Activated CD4-positive, CD25-positive, alpha-beta regulatory T cell treated with anti-CD3 and anti-CD28 coated beads, Interleukin-2, amount 50 U/mL, for 16 hours (primary cell): ENCODE measurements at places on chromosomes 2 and 18.

DNA sequence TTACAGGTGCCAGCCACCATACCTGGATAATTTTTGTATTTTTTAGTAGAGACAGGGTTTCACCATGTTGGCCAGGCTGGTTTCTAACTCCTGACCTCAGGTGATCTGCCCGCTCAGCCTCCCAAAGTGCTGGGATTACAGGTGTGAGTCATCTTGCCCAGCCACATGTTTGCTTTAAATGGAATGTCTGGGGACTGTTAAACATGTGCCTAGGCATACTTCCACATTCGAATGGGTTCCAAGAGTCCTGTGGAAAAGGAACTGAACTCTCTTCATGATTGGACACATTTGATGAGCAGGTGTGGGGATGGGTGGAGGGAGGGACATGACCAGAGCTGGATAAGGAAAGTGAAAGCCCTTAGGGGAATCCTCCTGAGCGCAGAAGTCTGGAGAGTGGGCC is 58.4 kb upstream of the GREB1L start:
- no peak for DNase-seq

DNA sequence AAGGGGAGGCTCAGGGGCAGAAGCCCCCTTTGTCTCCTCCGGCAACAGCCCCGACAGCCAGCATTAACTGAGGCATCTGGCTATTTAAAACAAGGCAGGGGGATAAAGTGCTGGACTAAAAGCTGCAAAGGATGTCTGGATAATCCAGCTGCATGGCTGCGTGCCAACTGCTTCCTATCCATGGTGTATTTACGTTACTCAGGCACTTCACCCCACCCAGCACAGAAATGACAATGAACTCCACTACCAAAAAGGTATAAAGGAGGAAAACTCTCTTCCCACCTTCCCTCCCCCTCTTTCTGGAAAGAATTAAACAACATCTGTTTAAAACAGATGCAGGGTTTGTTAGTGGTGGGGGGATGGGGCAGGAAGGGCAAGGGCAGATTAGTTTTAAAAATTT is 82.5 kb downstream of the SPRED2 start:
- DNase-seq, result no peak

DNA sequence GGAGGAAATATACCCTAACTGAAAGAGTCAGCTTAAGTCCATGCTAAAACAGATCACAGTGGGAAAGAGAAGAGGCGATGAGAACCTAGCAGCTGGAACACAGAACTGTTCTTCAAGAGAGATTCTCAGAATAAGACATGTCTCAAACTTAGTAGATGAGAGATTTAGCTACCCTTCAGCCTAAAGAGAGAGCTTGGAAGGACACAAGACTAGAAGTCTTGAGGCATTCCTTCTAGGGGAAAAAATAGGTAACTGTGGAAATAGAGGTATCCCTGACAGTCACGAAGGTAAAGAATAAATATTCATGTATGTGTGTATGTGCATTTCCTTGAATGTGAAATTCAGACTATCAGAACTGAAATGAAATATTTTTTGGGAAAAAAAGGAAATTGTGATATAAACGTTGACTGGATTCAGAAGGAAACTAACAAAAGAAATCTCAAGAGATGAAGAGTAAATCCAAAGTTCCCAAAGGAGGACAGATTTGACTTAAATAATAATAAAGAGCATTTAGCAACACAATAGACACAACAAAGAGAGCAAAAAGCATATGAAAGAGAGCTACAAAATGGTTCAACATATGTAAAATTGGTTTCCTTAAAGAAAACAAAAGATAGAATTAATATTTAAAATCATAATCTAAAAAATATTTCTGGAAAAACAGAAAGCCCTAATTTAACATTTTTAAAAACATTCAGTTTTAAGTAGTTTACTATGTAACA is 258.7 kb downstream of the LRP1B start:
- no peak for DNase-seq

- DNase-seq, result no peak
Observed at GRCh38 chr2:101771227-101771902, 73.9 kb downstream of the MAP4K4 start.

DNA sequence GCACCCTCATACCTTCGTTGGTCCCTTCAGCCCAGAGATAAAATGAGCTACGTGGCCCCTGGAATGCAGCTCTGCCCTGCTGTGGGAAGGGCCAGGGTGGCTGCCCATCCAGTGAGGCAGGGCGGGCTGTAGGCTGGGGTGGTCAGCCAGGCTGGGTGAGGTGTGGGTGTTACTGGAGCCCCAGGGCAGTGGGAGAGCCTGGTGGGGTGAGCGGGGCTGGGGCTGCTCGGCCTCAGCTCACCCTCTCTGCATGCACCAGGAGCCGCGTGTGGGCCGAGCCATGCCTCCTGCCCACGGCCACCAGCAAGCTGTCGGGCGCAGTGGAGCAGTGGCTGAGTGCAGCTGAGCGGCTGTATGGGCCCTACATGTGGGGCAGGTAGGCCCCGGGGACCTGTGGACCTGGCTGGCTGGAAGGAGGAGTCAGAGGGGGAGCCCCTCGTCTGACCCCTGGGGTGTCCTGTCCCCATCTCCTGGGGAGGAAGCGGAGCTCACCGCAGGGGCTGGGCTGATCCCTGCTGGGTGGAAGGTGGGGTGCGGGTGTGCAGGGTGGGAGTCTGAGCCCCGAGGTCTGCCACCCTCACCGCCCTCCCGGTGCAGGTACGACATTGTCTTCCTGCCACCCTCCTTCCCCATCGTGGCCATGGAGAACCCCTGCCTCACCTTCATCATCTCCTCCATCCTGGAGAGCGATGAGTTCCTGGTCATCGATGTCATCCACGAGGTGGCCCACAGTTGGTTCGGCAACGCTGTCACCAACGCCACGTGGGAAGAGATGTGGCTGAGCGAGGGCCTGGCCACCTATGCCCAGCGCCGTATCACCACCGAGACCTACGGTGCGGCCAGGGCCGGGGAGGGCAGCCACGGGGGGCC is 5.5 kb downstream of the RNPEPL1 start:
- DNase-seq, result no peak

- DNase-seq, result no peak
Observed at GRCh38 chr2:208541989-208542464, 135.4 kb downstream of the PTH2R start.

GRCh38 chr18:36516726-36517125 is 219.2 kb downstream of the FHOD3 start:
- no peak for DNase-seq

GRCh38 chr2:76298041-76298440 is 587.3 kb upstream of the GCFC2 start:
- no peak for DNase-seq

DNA sequence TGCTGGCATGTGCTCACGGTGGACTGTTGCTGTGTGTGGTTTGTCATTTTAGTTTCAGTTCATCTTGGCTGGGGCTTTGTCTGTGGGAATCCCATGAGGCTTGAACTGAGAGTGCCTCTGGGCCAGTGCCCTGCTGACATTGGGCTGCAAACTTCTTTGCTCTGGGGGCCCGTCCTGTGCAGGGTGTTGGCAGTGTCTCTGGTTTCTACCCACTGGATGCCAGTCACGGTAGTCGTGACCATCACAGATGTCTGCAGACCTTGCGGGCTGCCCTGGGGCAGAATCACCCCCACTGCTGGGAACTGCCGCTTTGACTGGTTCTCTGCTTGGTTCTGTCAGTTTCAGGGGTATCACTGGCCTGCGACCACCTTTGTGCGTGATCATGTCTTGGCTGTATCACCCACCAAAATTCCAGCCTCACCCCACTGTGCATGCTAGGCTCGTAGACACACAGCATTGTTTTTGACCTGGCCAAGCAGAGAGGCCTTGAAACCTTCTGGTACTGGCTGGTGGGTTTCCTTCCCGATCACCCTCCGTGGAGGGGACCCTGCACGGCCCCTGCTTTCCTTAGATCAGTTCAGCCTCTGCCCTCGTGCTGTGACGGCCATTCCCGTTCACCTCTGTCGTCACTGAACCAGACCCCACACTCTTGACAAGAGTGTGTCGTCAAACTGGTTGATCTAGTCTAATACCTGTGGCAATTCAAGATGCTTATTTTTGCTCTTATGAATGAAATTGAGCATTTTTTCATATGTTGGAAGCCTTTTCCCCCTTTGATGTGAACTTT is 57.6 kb downstream of the KCNG2 start:
- no peak for DNase-seq

DNA sequence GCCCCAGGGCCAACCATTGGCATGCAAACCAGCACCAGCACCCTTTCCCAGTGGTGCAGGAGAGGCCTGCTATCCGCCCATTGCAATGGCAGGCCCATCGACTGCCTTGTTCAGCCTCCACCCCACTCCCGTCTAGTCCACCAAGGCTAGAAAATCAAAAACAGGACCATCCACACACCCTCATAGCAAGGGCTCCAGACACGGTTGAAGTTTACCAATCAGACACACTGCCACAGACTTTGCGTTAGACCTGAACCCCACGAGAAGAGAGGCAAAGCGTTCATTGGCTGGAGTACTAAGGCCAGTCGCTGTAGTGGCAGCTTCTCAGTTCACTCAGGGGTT is 95.3 kb upstream of the TEX51 start:
- DNase-seq, result no peak

- no peak for DNase-seq
Observed at GRCh38 chr2:236252602-236253001, 11.6 kb downstream of the ASB18 start.

DNA sequence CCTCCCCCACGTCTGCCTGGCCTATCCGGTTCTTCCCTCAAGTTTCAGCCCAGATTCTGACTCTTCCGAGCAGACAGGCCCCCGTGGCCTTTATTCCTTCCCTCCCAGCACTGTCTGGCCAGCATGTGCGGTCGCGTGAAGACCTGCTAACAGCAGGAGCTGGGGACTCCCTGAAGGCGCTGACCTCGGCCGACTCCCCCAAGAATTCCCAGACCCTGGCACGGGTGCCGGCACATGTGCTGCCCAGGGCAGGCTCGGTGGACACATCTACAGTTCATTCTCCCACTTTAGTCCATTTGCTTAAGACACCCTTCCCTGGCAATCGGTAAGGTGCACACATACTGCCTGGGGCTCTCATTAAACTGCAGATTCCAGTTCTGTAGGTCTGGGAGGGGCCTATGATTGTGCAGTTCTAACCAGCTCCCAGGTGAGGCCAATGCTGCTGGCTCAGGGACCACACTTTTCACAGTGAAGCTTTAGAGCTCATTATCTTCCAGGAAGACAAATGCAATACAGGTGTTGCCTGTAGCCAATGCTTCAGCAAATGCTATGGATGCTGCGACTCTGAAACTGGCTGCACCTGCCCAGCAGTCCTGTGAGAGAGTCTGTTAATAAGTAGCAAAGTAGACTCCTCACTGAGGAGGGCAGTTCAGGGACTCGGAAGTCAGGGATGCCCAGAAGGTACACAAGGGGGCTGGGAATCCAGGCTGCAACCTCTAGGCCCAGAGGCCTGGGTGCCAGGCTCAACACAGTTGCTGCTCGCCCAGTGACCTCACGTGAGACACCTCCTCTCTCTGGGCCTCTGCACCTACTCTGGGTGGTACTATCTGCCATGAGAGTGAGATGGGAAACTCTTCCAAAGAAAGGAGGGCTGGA is 45.4 kb upstream of the TAF1B start:
- DNase-seq, result no peak
